ENCODE measurements at places on chromosomes 16 and 17.

DNA sequence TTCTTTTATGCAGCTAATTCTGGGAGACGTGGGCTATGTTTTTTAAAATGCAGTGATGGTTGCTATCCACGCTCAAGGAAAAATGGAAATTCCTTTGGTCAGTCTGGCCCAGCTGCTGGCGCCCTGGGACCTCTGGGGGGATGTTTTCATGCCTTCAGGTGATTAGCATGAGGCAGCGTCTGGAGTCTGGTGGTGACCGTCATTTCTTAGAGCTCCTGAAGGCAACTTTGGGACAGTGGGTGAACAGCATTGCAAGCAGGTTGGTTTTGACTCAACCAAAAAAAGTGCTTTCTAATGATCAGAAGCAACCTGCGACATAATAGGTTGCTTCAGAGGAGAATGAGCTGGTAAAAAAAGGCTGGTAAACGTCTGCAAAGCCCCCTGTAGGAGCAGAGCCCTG, 82.3 kb downstream of the RPA1 start:
- DNase-seq: no peak

GRCh38 chr17:27319541-27320221, 25.8 kb downstream of the WSB1 start:
- peak; percentile 48 for DNase-seq

DNA sequence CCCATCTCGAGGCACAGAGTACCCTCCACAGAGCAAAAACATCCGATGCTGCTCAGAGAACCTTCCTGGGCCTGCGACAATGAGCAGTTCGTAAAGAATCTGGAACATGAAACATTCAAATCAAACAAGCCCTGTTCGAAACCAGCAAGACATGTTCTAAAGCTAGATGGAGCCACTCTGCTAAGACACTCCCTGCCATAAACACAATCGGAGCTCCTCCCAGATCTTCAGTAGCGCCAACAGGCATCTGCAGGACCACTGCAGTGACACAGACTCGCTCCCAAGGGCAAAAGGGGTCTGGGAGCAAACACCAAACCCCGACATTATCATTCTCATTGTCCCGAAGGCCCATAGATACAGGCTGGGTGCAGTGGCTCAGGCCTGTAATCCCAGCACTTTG, 108.7 kb downstream of the ZFHX3 start:
- DNase-seq: no peak

DNA sequence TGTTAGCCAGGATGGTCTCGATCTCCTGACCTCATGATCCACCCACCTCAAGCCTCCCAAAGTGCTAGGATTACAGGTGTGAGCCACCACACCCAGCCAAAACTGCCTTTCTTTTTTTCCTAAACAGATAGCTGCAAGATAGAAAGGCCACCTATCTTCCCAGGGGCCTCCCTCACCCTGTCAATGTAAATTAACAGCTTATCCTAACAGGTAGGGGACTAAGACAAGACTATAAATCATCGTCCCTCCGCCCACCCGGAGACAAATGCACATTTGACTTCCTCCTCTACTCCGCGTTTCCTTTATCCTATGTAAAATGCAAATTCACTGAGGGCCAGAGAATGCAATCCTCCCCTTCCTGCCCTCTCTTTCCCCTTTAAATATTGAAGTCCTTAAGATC, 71.4 kb downstream of the MARF1 start:
- no peak for DNase-seq

DNA sequence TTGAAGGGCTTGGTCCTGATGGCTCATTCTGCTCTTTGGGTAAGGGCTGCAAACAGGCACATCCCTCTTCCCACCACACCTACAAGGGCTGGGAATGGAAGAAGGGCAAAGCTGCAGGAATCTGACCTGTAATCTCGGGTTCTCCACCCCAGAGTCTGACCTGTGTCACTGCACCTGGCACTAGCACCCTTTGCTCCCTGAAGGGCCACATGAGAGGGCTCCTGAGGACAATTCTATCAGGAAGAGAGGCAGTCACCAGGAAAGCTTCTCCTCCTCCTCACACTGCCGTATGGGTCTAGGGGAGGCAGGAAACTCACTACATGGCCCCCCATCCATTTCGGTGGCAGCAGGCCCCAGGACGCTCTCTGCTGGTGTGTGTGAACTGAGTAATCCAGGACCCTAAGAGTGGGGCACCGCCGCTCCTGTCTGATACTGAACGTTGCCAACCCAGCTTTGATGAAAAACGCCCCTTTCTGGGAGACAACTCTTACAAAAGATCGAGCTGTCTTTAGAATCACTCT, 26.4 kb downstream of the TTLL6 start:
- no peak for DNase-seq

- DNase-seq: no peak
Measured at GRCh38 chr17:19502517-19502916, 31.1 kb upstream of the SLC47A1 start.

Measured in posterior cingulate gyrus (tissue), 11 donors.